Stimulated activated CD4-positive, alpha-beta T cell treated with anti-CD3 and anti-CD28 coated beads, Interleukin-2, amount 100 ng/mL, for 48 hours (primary cell): ENCODE measurements at places on chromosomes 16 and 17.

GRCh38 chr16:11047939-11048800, 103.8 kb downstream of the CLEC16A start:
- no peak for DNase-seq

DNA sequence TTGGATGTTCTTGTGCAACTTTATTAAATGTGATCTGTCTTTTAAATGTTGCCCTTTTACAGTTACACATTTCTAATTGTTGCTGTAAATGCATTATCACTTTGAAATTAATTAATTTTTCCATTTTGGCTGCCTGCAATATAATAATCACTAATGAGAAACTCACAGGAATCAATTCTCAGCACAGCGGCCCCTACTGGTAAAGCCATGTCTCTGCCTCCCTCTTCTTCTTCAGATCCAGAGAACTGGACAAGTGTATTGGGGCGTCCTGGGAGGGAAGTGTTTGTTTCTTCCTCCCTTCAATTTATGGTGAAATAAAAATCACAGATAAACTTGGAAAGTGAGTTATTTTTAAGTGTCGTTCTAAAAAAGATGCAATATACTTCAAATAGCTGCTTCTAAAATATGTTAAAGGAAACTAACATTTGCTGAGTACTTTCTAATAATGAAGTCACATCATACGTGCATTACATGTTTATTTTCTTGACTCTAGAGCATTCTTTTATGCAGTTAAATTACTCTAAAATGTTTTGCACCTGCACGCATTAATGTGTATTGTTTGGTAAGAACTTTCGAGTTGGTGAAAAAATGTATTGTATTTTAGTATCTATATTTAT, 338.0 kb downstream of the WWOX start:
- peak; percentile 37 for DNase-seq

GRCh38 chr17:82917699-82918345, 78.0 kb upstream of the ZNF750 start:
- peak; percentile 22 for DNase-seq

- no peak for DNase-seq
These were observed 77.9 kb downstream of the GOSR1 start for GRCh38 chr17:30554839-30555751.

DNA sequence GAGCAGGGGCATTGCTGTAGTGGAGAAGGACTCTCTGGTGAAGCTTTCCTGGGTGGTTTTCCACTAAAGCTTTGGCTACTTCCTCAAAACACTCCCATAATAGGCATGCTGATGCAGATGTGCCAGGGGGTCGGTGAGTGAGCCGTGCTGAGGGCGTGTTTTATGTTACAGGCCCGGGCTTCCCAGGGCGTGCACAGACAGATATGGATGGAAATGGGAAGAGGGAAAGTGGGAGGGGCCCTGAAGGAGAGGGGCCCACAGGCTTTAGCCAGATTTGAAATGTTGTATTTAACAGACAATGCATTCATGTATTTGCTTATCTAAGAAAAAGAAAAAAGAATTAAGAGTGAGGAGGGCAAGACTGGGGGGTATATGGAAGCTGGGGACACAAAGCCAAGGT, 56.3 kb downstream of the IL21R start:
- DNase-seq, result no peak

GRCh38 chr16:85491058-85491771, 121.9 kb upstream of the GSE1 start:
- DNase-seq, result peak; percentile 42

DNA sequence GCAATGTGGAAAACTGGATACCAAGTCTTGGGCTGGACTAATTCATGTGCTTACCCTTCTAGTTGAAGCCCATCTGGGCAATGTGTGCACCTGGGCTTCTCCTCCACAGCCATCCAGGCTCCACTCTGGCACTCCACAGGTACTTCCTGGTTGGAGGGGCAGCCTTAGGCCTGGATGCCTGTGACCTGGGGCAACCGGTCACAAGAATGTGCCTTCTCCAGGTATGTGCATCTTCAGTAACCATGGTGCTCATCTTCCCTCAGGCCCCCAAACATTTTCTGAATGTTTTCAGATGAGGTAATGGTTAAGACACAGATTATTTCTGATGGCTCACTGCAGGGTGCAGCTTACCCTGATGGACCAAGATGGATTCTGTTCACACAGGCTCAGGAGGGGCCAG, 11.1 kb downstream of the C16orf86 start:
- no peak for DNase-seq

DNA sequence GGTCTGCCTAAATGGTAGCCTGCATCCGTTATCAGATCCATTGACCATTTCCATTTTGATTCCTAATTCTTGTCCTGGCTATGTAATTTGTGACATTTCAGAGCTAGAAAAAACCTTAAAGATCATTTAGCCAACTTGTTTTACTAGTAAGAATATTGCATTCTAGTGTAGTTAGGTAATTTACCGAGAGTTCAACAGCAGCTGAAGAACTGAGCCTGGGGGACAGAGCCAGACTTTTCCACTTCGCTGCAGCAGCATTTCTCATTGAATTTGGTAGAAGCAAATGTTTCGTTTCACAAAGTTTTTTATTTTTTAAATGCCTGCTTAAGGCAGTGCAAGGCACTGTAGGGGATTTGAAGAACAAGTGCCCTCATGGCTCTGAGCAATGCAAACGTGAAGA, 59.2 kb upstream of the MARCHF10 start:
- DNase-seq, result no peak

- DNase-seq, result no peak
These were observed 46.9 kb upstream of the BAHCC1 start for GRCh38 chr17:81348097-81349055.

GRCh38 chr16:2970563-2970962, 1.4 kb downstream of the PAQR4 start:
- no peak for DNase-seq

GRCh38 chr16:47625115-47625567, 164.0 kb downstream of the PHKB start:
- no peak for DNase-seq

DNA sequence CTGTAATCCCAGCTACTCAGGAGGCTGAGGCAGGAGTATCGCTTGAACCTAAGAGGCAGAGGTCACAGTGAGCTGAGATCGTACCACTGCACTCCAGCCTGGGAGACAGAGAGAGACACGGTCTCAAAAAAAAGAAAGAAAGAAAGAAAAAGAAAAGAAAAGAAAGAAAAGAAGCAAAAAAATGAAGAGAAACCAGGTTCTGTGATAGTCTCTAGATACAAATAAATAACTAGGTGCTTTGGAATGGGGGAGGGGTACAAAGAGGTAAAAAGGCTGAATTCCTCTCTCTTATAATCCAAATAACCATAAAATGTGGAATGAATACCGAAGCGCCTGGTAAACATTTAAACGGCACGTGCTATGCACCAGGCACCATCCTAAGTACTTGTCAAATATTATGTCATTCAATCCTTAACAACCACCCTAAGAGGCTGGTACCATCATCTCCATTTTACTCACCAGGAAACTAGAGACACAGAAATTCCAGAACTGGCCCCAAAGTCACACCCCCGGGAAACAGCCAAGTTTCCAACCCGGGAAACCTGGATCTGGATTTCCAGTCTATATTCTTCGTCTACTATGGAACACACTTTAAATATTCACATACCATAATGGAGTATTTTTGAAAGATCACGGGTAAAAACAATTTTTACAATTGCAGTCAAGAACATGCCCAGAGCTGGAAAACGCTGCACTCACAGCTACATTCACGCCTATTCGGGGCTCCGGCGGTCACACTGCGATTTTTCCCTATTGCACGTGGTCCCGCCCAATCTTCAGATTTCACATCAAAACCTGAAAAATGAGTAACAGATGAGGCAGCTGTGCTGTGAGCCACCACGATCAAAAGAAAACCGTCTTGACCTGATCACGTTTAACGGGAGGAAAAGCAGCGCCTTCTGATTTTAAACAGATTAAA, 10.5 kb downstream of the NXN start:
- no peak for DNase-seq

GRCh38 chr16:62100651-62101050, 64.4 kb upstream of the CDH8 start:
- no peak for DNase-seq
